Aorta (tissue), 5 donors: ENCODE measurements at places on chromosomes 13 and 19.

DNA sequence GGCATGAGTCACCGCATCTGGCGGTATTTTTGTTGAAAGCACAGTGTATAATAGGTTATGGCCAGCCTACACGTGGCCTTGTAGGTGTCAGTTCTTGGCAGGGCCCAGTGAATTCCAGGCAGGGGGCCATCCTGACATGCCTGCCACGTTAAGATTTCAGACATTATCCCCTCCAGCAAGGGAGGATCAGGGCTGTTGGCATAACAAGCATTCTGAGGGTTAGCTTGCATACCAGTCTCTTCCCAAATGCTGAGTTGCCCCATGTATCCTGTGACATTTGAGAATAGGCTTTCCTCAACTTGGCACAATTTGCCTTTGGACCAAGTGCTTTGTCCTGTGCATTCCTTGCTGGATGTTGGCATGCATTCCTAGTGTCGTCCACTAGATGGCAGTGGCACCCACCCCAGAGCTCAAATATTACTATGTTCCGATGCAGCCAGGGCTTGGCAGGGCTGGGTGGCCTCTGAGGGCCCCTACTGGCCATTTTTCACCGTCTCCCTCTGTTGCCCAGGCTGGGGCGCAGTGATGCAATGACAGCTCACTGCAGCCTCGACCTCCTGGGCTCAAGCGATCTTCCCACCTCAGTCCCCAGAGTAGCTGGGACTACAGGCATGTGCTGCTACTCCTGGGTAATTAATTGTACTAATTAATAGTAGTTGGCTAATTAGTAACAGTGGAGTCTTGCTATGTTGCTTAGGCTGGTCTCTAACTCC, 31.2 kb downstream of the NLRP12 start:
- DNase-seq: peak; percentile 90

- no peak for DNase-seq
Observed at GRCh38 chr13:33953203-33953602, 135.3 kb downstream of the RFC3 start.

DNA sequence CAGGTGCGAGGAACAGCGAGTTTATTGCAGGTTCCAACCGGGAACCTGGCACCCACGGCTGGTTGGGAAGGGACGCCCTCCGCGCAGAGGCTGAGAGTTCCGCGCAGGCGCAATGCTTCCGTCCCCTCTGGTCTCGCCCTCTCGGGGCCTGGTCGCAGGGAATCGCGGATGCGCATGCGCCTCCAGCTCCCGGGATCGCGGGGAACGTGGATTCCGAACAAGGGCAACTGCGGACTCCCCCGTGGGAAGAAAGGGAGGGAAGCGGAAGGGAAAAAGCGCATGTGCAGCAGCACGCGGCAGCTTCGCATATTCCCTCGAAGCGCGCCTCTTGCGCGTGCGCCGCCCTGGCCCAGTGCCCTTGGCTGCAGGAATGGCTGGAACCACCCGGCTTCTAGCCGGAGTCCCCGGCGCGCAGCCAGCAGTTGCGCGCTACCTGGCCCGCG, 1.1 kb downstream of the TSSK6 start:
- DNase-seq: peak; percentile 90

DNA sequence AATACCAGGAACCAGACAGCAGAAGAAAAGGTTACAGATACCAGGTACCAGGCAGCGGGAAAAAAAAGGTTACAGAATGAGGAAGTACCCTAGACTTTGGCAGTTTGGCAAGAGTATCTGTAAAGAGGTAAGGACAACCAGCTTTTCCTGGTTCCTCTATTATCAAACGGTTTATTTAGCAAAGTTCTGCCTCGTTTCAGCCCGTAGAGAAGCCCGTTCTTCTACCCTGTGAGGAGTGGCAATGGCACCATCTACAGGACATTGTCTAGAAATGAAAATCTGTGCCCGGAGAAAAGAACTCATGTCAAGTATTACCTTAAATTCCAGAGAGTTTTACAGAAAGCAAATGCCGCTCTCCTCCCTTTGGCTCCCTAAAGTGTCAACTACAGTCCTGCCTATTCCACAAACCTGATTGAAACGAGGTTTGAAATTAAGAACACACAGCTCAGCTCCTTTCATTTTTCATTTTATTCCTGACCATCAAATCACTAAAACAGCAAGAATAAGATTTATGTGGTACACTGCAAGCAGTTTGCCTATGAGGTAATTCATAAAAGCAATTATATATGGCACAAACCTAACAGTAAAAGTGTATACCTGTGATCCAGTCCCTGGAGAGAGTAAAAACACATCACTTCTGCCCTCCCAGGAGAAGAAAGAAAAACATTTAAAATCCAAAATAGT, 226.3 kb downstream of the SLC7A1 start:
- DNase-seq: no peak

DNA sequence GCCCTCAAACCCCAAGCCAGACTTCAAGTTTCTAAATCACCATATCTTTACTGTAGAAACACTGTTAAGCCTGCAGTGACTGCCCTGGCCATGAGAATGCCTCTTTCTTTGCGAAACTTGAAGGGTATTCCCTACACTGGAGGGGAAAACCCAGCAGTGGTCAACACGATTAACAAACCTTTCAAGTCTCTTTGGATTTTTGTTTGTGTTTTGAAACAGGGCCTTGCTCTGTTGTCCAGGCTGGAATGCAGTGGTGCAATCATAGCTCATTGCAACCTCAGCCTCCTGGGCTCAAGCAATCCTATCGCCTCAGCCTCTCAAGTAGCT, 17.4 kb upstream of the POMP start:
- DNase-seq: no peak
